ENCODE measurements at places on chromosomes 4 and X.

GRCh38 chr4:147103403-147103946 is 157.8 kb upstream of the TTC29 start:
- peak; percentile 46 for DNase-seq

GRCh38 chrX:112840382-112841113 is at the start of gene AMOT:
AMOT (minus strand) TSS chrX:112840831; CDS start chrX:112823126, 17,705 bp downstream.
- peak; percentile 85 for DNase-seq

GRCh38 chr4:7698584-7698983 is 241.1 kb downstream of the AFAP1 start:
- DNase-seq = no peak

DNA sequence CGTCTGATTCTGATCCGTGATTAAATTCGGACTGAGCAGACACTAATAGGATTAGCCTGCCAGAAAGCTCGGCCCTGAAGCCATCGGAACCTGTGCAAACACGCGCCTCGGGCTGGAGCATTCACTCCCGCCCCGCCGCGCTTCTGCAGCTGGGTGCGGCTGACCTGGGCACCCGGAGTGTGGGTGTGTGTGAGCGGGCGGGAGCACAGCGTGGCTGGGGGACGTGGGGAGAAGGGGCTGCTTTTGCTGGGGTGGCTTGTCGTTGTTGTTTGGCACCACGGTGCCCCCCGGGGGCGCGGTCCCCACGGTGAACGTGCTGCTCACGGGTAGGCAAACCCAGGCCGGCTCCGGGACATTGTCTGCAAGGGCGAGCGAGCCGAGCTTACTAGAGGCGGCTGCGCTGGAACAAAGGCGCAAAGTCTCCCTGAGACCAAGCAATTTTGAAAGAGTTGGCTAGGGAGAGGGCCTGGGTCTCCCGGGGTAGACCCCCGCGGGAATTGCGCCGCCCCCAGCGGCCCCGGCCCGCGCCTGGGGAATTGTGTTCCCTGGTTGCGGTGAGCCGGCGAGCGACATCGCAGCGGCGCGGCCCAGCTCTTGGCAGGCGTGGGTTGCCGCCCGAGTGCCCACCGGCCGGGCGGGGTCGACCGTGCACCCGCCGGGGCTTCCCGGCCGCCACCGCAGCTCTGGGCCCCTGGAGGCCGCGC is 1.4 kb downstream of the MAMLD1 start:
- no peak for DNase-seq

GRCh38 chrX:45233531-45233930 is 32.9 kb upstream of the DIPK2B start:
- no peak for DNase-seq

- DNase-seq = peak; percentile 13
These were observed 34.6 kb downstream of the F8 start for GRCh38 chrX:154987940-154988339.
